Panc1 (cell line): ENCODE measurements at places on chromosomes 7 and 10. TPM values are rescaled to one million over a fixed set of nuclear protein-coding genes. Genes with fewer than 3 reads are reported as not detected.
A peak's percentile ranks its signal among the peaks of the same experiment; 100 is the strongest.

DNA sequence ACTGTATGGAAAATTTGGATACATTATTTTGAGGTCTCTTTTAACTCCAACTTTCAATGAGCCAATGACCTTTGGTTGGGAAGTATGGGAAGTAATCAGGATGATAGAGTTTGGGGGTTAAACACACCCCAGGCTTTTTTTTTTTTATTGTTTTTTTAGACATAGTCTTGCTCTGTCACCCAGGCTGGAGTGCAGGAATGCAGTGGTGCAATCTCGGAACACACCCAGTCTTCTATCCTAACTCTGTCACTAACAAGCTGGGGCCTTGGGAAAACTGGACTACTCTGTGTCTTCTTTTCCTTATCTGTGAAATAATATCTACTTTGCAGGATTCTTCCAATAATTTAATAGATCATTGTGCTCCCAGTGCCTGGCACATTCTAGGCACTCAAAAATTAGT lies 37.6 kb upstream of the AGBL3 start:
- no peak overlapping the region for H3K27ac ChIP-seq
- no peaks in the 10 kb centered on the region for H3K27me3 ChIP-seq
- H3K36me3 ChIP-seq, result no peaks in the 10 kb centered on the region
- no peak overlapping the region for H3K4me3 ChIP-seq
- DNase-seq, result no peak

The AKR1C4 gene
- total RNA-seq, result not detected

The DNAH11 gene
- total RNA-seq, result 0.15 TPM

GRCh38 chr10:70461397-70462348 lies 16.9 kb upstream of the PALD1 start:
- H3K4me1 ChIP-seq, result peaks cover 6% of the 10 kb centered on the region
- DNase-seq, result peak; percentile 55
- no peak overlapping the region for H3K4me3 ChIP-seq
- no peaks in the 10 kb centered on the region for H3K27me3 ChIP-seq
- no peak overlapping the region for H3K27ac ChIP-seq

DNA sequence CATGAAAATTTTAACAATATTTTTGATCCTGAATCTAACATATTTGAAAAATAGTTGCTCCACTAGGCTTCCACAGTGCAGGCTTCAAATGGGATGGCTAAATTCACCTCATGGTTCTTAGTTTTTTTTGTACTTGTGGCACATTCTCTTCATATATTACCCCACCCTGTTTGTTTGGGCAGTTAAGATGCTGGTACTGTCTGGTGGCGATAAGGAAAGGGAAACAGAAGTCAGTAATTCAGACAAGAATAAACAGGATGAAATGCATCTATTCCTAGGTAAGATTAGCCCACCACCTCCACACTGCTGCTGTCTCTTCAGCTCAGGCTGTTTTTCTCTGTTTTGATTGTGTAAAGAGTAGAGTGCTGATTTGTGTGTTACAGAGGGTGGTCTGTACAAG lies 44.2 kb downstream of the GLRX3 start:
- no peak overlapping the region for H3K4me3 ChIP-seq
- no peaks in the 10 kb centered on the region for H3K4me1 ChIP-seq
- H3K27me3 ChIP-seq, result no peaks in the 10 kb centered on the region

The SOSTDC1 gene
- not detected for total RNA-seq

The PON1 gene
- total RNA-seq, result not detected

The GSTO1 gene
- 134 TPM for total RNA-seq

The RNF148 gene
- total RNA-seq, result not detected

The ARHGAP21 gene
- 45.8 TPM for total RNA-seq

- H3K4me1 ChIP-seq, result no peaks in the 10 kb centered on the region
- no peak for DNase-seq
- H3K27ac ChIP-seq, result no peak overlapping the region
These were observed 516.4 kb upstream of the ZMIZ1 start for GRCh38 chr10:78552261-78552811.

DNA sequence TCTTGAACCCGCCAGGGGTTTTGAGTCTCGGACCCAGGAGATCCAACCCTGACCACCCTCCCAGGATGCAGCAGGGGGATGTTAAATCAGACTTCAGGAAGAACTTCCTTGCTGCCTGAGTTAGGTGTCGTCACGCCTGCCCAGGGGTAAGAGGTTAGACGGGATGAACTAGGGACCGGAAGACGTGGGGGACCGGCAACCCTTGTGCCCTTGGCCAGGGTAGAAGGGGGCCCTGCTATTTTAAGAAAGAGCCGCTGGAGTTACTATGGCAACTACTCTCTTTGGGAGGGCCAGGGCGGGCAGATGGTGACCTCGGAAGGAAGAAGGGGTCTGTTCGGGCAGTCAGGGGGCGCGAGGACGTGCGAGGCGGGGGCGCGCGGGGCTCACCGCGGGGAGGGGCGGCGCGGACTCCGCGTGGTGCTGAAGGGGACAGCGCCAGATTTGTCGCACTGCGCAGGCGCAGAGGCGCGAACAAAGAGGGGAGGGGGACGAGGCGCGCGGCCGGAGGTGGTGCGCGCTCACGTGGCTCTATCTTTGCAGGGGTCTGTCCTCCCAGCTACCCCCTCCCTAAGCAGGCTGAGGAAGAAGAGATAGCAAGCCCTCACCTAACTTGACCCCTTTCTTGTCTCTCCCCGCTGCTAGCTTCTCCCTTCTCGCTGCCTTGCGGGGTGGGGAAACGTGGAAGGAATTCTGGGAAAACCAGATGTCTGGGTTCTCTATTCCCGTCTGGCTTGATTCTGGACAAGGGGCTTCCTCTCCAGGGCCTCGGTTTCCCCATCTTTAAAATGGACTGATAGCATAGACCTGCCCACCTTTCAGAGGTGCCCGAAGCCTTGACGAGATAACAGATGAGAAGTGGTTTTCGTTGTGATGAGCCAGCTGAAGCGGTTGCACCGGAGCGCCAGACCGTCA lies 940 bp upstream of the PSD start:
- peak overlapping the region; percentile 94 for H3K4me3 ChIP-seq
- H3K36me3 ChIP-seq, result peaks cover 9% of the 10 kb centered on the region; the same call in 1 of the 2 replicates
- no peak for DNase-seq
- peak overlapping the region; percentile 98 for H3K27ac ChIP-seq

DNA sequence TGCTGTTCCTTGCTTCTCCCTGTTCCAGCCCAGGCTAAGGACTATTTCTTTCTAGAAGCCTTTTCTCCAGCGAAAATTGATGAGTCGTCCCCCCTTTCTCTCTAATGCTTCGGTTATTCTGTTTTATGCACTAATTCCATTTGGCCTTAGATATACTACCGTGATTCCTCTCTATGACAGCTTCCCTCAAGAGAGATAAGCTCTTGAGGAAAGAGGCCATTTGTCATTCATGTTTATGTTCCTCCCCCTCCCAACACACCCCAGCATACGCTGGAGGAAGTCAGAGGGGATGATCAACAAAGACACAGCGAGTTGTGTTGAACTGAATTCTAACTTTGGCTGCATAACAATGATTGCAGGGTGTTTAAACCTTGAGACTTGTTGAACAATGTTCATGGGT lies 198.8 kb downstream of the BMPER start:
- H3K27me3 ChIP-seq, result no peaks in the 10 kb centered on the region
- H3K36me3 ChIP-seq, result no peaks in the 10 kb centered on the region

GRCh38 chr10:61592581-61592980 lies 70.1 kb upstream of the CABCOCO1 start:
- H3K36me3 ChIP-seq, result no peaks in the 10 kb centered on the region
- H3K27ac ChIP-seq, result no peak overlapping the region
- no peak for DNase-seq
- H3K27me3 ChIP-seq, result no peaks in the 10 kb centered on the region

The LRCH4 gene
- 66.4 TPM for total RNA-seq

GRCh38 chr7:50152486-50152885 lies 59.4 kb upstream of the ZPBP start:
- DNase-seq, result no peak
- no peak overlapping the region for H3K27ac ChIP-seq
- no peak overlapping the region for H3K4me3 ChIP-seq
- H3K27me3 ChIP-seq, result no peaks in the 10 kb centered on the region; the same call in 1 of the 2 replicates
- no peaks in the 10 kb centered on the region for H3K36me3 ChIP-seq

- DNase-seq, result no peak
- H3K27me3 ChIP-seq, result peaks cover 7% of the 10 kb centered on the region
- H3K36me3 ChIP-seq, result no peaks in the 10 kb centered on the region
- no peaks in the 10 kb centered on the region for H3K4me1 ChIP-seq
- no peak overlapping the region for H3K27ac ChIP-seq
These were observed 64.2 kb downstream of the PRLHR start for GRCh38 chr10:118531105-118531852.

DNA sequence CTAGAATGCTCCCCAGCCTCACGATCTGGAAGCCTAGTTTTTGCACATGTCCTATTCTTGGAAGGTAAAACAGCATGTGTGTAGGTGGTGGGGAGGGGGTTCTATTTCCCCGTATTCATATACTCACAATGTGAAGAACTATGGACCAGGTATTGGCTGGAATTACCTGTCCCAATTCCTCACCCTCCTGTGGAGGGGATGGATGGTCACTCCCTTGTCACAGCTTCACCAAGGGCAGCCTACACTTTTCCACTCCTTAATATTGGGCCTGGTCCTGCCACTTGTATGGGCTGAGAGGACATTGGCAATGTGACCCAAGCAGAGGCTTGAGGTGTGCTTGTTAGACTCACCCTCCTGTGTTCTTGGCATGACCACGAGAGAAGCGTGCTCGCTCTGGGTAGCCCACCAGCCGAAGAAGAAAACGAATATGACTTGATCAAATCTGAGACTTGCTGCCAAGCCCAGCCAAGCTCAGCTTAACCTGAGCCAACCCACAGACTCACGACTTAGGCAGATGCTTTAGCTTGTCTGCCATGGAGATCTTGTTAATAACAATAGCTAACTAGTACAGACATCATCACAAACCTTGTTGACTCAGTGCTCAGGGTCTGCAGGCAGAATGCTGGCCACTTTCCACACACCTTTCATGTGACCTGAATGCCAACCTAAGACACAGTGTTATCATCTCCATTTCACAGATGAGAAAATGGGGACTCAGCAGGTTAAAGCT lies 17.2 kb downstream of the ZNF488 start:
- no peaks in the 10 kb centered on the region for H3K36me3 ChIP-seq
- no peak overlapping the region for H3K27ac ChIP-seq
- H3K4me3 ChIP-seq, result no peak overlapping the region
- DNase-seq, result no peak
- peaks cover 4% of the 10 kb centered on the region; the same call in 1 of the 2 replicates for H3K4me1 ChIP-seq

The IPMK gene
- 9.3 TPM for total RNA-seq

The RELN gene
- total RNA-seq, result 0.10 TPM

DNA sequence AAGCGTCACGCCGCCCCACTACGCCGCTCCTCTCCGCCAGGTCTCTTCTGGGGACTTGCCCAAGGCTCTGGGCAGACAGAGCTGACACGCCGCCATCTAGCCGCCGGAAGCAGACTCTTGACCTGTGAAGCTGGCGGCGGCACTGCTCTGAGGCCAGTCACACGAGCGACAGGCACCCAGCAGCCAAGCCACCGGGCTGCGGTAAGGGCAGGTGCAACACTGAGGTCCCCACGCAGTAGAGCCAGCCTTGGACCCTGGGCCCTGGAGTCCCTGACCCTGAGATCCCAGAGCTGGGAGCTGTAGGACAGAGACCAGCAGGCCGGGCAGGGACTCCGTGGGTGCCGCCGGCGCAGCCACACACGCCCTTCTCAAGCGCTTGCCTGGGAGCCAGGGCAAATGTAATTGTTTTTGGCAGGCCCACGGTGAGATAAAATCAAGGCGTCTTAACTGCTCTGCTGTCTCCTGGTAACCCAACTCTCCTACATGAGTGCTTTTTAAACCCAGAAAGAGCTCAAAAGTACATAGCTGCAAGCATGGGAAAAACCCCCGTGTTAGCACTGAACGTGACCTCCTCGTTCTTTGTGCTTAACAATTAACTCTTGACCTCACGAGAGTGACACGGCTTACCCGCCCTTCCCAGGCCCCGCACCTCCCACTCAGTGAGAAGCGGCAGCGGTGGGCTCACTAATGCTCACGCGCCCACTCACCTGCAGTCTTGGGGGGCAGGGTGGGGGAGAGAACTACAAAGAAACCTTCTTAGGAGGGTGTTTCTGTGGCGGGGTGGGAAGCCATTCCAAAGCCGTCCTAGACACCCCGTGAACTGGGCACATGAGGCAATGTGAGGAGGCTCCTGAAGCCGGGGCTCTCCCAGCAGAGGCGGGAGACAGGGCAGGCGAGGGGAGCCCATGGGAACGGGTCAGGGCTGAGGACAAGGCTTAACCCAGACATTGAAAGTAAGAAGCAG lies 8.5 kb downstream of the GPER1 start:
- no peaks in the 10 kb centered on the region for H3K27me3 ChIP-seq
- H3K4me1 ChIP-seq, result peaks cover 4% of the 10 kb centered on the region; the same call in 1 of the 2 replicates
- H3K36me3 ChIP-seq, result no peaks in the 10 kb centered on the region
- DNase-seq, result no peak
- no peak overlapping the region for H3K4me3 ChIP-seq
- no peak overlapping the region for H3K27ac ChIP-seq

- H3K27me3 ChIP-seq, result no peaks in the 10 kb centered on the region
- DNase-seq, result no peak
- no peaks in the 10 kb centered on the region for H3K4me1 ChIP-seq
- no peak overlapping the region for H3K4me3 ChIP-seq
- no peaks in the 10 kb centered on the region for H3K36me3 ChIP-seq
These were observed 43.0 kb downstream of the UNCX start for GRCh38 chr7:1275451-1276381.

The CYP3A4 gene
- total RNA-seq, result 0.15 TPM

- H3K4me3 ChIP-seq, result no peak overlapping the region
- DNase-seq, result no peak
- no peaks in the 10 kb centered on the region for H3K36me3 ChIP-seq
- H3K27me3 ChIP-seq, result no peaks in the 10 kb centered on the region
- no peaks in the 10 kb centered on the region for H3K4me1 ChIP-seq
These were observed 26.2 kb downstream of the MINDY4 start for GRCh38 chr7:30797176-30798040.

DNA sequence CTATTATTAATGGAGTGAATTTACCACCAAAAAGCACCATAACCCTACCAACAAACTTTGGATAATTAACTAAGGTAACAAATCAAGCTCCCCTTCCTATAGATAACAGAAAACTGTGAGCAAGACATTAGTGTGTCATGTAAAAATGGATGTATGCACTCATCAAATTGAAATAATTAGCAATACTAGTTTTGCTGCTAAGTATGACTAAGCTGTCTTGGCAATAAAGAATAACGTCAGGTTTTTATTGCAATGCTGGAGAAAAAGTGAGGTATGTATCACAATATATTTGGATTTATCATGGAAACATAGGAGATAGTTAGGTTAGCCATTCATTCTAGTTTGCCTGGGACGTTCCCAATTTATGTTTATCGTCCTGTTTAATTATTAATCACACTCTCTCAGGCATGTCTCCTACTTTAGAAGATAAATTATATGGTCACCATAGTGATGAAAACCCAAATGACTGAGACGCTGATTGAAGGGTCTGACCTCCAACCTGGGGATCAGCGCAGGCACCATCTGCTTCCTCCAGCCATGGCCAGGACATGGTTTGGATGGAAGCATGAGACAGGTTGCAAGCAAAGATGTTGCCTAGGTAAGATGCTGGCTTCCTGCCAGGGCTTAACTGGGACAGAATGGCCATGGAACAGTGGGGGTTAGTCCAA lies 125.6 kb downstream of the FANK1 start:
- no peaks in the 10 kb centered on the region for H3K4me1 ChIP-seq
- no peak overlapping the region for H3K4me3 ChIP-seq
- H3K27me3 ChIP-seq, result no peaks in the 10 kb centered on the region
- no peaks in the 10 kb centered on the region for H3K36me3 ChIP-seq
